ENCODE measurements at places on chromosomes 4 and X.

- DNase-seq = no peak
Measured at GRCh38 chrX:11781734-11782370, 23.8 kb downstream of the MSL3 start.

- no peak for DNase-seq
Measured at GRCh38 chr4:169420291-169420690, 149.5 kb upstream of the SH3RF1 start.

DNA sequence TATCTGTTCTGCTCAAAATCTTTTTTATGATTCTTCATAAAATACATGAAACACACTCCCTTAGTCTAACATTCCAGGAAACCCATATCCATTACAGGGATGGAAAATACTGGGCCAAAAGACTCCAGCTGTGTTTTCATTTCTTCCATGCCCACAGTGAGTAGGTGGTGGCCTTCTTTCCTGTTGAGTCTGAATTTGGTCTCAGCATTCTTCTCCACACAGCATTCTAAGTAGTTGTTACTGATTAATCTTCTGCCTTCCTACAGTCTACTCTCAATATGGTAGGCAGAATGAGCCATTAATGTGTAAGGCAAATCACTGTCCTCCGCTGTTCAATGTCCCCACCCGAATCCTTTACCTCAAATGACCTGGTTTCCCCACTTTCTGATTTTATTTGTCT is 370.6 kb upstream of the RPS6KA3 start:
- no peak for DNase-seq

DNA sequence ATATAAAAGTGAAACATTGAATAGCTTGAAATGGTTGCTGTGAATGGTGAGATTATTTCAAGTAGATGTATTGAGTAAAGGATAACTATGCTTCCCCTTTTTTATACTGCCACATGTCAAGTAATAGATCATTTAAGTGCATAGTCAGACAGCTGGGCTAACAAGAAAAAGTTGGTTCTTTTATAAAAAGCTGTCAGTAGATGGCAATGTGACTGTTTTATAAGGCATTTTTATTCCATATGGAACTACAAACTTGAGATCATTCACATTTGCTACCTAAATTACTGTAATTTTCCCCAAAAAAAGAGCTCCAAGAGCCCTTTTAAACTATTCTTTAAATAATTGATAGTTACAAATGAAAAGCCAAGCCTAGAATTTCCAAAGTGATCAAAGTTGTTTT is 831.0 kb downstream of the C4orf33 start:
- no peak for DNase-seq

GRCh38 chrX:154729439-154729838 is 21.4 kb downstream of the GAB3 start:
- DNase-seq = no peak

- no peak for DNase-seq
Measured at GRCh38 chrX:44227991-44228390, 115.5 kb downstream of the EFHC2 start.

DNA sequence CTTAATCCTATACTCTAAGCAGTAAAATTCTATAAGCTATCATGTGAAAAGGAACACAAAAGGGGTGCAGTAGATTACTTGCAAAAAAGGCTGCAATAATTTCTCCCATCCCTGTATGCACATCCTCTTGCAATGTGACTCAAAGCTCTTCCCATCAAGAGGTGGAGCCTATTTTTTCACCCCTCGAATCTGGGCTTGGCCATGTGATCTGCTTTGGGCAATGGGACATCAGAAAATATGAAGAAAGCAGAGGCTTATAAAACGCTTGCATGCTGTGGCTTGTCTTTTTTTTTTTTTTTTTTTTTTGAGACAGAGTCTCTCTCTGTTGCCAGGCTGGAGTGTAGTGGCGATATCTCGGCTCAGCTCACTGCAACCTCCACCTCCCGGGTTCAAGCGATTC is 33.0 kb downstream of the GEMIN8 start:
- DNase-seq = no peak

DNA sequence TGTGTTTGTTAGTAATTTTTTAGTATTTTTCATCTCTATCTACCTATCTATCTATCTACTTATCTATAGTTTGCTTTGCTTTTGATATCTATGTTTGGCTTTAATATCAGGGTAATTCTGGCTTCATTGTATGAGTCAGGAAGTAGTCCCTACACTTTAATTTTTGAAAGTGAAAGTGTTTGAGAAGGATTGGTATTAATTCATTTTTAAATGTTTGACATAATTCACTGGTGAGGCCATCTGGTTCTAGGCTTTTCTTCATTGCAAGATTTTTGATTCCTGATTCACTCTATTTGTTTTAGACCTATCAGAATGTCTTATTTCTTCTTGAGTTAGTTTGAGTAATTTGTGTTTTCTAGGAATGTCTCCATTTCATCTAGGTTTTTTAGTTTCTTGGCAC is 20.2 kb upstream of the TCP11X2 start:
- DNase-seq = no peak

GRCh38 chr4:160580581-160580980 is 1477.7 kb downstream of the RAPGEF2 start:
- no peak for DNase-seq

DNA sequence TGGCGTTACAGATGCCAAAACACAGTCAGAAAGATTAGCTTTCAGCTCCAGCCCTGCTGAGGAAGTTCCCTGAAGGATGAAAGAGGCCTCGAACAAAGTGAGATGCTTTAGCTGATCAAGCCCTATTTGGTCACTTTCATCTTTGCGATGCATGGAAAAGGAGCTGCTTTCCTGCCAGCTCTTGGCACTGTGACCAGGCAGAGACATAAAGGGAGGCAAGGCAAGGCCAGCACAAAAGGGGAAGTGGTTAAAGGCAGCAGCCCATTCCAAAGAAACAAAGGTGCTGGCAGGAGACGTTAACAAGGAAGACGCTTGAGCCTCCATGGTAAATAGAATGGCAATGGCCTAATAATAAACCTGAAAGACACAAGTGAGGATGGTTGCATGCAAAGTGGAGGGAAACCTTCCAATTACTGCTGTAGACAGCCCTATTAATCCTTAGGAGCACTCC is 617.1 kb upstream of the INTU start:
- no peak for DNase-seq

GRCh38 chrX:97238632-97239031 is 354.9 kb downstream of the RPA4 start:
- DNase-seq = no peak

DNA sequence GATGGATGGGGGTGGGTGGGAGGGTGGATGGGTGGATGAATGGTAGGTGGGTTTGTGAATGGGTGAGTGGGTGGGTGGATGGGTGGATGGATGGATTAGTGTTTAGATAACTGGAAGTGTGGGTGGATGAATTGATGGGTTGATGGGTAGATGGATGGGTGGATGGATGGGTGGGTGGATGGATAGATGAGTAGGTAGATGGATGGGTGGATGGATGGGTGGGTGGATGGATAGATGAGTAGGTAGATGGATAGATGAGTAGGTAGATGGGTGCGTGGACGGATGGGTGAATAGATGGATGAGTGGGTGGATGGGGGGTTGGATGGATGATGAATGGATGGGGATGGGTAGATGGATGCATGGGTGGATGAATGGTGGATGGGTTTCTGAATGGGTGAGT is 20.3 kb upstream of the ASMTL start:
- DNase-seq = no peak

DNA sequence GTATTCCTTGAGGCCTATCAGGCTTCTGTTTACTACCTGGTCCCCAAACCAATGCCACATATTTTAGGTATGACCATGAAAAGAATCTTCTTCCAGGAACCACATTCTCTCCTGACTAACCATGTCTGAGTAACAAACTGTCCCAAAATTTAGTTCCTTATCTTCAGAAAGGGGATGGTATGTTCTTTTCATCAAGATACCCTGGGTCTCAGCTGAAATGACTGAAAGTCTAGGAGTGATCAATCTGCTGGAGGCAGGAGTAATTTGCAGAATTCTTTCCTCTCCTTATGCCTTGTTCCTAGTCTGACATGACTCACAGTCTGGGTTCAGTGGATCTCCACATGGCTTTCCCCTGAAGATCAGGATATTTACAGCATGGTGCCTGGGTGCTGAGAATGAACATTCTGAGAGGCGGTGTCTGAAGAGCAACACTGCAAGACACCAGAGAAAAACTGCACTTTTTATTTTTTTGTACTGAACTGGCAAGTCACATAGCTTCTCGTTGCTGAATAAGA is 665.5 kb downstream of the TLL1 start:
- no peak for DNase-seq

- no peak for DNase-seq
Measured at GRCh38 chr4:84878090-84878489, 88.4 kb downstream of the WDFY3 start.

DNA sequence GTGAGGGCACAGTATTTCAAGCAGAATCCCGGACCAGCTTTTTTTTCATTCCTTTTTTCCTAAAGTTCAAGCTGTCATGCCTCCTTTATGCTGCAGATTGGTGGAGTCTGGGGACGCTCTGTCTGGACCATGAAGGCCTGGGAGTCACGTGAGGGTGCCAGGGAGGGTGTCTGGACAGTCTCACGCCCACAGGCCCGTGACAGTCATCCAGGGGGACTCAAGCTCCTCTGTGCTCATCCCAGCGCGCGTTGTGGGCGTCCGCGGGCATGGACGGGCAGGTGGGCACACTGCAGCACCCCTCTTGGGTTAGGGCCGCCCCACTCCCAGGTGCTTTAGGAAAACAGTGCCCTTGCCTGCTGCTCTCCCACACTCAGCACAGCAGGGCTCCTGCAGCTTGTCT is 4.8 kb downstream of the CPZ start:
- DNase-seq = no peak

GRCh38 chr4:52939739-52940138 is 77.6 kb downstream of the RASL11B start:
- DNase-seq = no peak

- no peak for DNase-seq
Measured at GRCh38 chr4:98245226-98245625, 16.0 kb upstream of the RAP1GDS1 start.

GRCh38 chrX:96807318-96807717 is 76.4 kb upstream of the RPA4 start:
- no peak for DNase-seq

DNA sequence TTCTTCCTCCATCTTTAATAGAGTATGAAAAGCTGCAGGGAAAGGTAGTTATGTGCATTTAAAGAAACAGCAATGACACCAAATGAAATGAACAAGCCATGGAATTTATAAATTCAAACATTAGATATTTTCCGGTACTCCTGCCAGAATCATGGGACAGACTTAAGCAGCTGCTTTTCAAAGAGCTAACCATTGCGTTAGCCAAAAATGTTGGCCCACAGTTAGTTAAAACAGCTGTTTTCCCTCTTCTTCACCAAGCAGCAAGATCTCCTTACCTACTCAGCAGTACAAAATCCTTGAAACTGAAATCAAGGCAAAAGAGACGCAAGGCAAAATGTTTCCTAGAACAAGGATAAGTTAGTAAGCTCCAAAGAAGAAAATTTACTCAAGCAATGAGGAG is 64.0 kb downstream of the MANBA start:
- no peak for DNase-seq

- DNase-seq = no peak
Measured at GRCh38 chrX:54817220-54817820, 9.8 kb downstream of the MAGED2 start.

- no peak for DNase-seq
Measured at GRCh38 chr4:155614111-155614762, 52.4 kb upstream of the GUCY1A1 start.

- no peak for DNase-seq
Measured at GRCh38 chr4:113641025-113641431, 120.5 kb downstream of the CAMK2D start.

DNA sequence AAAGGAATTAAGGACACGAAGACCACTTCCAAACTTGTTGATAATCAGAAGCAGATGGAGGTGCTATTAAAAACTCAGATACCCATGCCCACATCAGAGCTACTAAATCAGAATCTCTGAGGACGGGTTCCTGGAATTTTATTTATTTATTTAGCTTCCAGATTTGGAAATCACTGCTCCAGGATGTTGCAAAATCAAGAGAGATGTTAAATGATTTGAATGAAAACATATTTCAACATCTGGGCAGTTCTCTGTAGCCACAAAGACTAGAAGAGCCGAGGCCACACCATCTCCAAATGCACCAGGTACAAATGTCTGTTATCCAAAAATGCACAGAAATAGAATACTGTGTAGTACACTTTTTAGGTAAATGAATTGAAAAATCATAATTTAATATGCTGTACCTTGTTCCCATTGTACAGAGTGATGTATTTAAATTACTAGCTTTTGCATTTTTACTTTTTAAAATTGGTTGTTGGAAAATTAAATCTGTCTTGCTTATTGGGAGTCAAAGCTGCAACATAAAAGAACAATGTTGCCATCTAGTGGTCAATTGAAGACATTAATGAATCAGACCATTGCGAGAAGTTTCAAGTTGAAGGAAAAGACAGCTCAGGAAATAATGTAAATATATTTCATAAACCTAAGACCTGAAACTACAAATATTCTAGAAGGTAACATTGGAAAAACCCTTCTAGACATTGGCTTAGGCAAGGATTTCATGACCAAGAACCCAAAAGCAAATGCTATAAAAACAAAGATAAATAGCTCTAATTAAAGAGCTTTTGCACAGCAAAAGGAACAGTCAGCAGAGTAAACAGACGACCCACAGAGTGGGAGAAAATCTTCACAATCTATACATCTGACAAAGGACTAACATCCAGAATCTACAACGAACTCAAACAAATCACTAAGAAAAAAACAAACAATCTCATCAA is 151.3 kb upstream of the TTC29 start:
- peak; percentile 41 for DNase-seq

- no peak for DNase-seq
Measured at GRCh38 chrX:82848111-82848510, 660.0 kb upstream of the POU3F4 start.

DNA sequence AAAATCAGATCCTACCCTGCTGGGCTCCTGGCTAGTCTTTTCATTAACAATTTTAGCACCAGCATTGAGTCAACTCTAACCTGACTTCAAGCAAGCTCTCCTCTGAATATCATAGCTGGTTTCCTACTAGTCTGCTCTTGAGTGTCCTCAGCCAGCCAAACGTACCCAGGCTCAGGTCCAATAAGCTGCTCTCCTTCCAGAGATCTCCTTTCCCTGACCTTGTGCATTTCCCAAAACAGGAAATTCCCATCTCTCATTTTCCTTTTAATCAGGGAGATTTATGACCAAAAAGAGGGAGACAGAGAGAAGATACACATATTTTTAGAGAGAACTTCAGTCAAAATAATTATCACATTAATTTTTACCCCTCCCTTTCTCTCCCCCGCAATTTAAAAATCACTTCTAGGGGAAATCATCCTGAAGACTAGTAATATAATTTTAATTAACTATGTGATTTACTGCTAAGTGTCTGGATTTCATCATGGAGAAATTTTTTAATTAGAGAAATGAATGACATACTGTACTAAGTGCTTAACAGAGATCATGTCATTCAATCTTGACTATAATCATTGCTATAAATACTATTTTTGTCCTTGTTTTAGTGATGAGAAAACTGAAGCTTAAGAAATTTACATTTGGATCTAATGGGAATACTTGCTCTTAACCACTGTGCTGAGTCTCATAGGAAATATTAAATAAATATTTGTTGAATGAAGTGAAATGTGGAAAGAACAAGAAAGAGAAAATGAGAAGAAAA is 421.7 kb upstream of the INTU start:
- no peak for DNase-seq
